Suppressor macrophage (primary cell): ENCODE measurements at places on chromosomes 12 and 14.

GRCh38 chr14:65412856-65413738, 567 bp downstream of the FUT8 start:
- DNase-seq, result peak; percentile 80

DNA sequence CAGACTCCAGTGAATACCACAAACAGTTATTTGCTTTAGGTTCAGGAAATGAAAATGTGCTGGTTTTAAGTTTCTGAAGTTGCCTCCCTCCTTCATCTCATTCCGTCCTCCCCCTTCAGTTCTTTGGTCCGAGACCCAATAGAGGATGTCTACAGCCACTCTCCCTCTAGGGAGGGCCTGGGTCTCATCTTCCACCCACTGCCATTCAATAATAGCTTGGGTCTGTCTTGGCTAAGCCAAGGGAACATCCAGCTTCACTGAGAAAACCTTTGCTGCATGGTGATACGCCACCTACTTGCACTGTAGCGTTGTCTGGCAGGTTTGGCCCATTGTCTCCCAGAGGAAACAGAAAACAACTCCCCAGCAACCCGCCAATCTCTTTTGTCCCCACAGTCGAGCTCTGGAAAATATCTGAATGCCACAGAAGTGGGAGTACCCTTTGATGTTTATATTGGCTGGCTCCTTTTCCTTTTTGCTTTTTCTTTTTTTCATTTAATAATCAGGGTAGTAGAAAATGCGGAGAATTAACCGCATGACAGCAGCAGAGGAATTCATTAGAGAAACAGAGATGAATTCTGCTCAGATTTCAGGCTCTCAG, 380.1 kb downstream of the RAD51B start:
- DNase-seq, result no peak

DNA sequence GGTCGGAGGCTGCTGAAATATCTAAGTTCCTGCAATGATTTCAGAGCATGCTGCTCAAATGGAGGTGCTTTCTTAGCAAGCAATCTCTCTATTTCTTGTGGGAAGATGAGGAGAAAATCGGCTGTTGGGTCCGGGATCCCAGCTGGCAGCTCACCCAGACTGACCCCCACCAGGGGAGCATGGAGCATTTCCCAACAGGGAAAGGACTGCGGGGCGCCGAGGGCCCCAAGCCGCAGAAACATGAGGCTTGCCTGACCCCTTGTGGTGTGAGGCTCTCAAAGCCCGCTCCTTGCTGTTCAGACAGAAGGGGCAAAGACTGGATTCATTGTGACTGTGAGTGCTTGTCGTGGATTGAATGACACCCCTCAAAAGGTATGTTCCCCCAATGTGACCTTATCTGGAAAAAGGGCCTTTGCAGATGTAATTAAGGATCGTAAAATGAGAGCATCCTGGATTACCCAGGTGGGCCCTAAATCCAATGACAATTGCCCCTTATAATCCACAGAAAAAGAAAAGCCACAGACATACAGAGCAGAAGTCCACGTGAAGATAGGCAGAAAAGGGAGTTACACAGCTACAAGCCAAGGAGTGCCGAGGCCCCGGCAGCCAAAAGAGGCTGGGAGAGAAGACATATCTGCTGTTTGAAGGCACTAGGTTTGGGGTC, 116.3 kb upstream of the VASH1 start:
- DNase-seq, result peak; percentile 49

GRCh38 chr12:88909510-88909909, 329.2 kb upstream of the KITLG start:
- no peak for DNase-seq

GRCh38 chr12:56387152-56387736, 24.6 kb upstream of the APOF start:
- no peak for DNase-seq

GRCh38 chr12:14247166-14247565, 118.3 kb upstream of the ATF7IP start:
- DNase-seq, result no peak

DNA sequence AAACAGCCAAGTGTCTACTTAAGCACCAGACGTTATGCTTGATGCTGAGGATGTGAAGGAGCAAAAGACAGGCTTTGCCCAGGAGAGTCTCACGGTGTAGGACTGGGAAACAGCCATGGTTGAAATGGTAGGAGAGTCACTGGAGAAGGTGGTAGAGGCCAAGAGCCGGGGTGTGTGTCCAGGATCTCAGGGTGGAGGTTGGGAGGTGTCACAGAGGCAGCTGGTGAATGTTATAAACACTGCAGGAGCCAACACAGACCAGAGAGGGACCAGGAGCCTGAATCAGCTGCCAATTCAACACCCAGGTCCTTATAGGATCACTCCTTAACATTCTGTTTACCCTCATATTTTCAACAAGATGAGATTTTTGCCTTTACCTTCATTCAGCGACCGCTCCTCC, 7.5 kb downstream of the NID2 start:
- no peak for DNase-seq

- no peak for DNase-seq
Measured at GRCh38 chr12:105740970-105741725, 397.6 kb downstream of the NUAK1 start.

DNA sequence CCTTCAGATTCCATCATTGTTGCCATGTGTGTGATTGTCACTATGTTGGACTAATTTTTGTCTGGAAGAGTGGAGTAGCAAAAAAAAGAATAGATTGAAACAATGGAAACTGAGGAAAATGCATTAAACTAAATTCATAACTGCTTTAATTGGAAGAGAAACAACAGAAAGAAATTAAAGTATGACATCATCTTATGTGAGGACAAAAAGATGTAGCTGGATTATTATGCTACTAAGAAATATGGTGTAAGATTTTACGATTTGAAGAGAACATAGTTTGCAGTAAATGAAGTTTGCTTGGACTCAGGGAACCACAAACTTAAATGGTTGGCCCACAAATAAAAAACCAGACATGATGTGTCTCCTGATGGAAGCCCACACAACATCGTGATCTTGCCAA, 76.8 kb downstream of the PRKCH start:
- no peak for DNase-seq

- no peak for DNase-seq
Measured at GRCh38 chr12:86931714-86932113, 675.5 kb upstream of the MGAT4C start.

- no peak for DNase-seq
Measured at GRCh38 chr14:58560208-58560607, 77.6 kb upstream of the DACT1 start.

DNA sequence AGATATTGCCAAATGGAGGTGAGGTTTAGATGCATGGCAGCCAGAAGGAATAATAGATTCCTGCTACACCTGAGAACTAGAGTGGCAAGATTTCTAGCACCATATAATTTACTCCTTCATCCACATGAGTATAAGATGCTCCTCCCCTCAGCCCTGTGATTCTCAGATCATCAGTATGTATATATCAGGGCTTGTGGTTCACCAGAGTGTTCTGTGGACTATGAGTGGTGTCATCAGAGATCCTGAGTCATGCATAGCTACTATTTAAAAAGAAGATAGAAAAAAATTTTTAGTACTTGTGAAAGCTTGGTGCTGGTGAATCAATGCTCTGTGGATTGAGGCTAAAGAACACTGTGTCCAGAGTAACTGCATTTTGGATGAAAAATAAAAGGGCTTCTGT, 285.9 kb downstream of the BMP4 start:
- no peak for DNase-seq
